ENCODE measurements at places on chromosomes 3 and 15.
A peak's percentile ranks its signal among the peaks of the same experiment; 100 is the strongest.

GRCh38 chr3:85796140-85796539 is 837.4 kb downstream of the CADM2 start:
- no peak for DNase-seq

DNA sequence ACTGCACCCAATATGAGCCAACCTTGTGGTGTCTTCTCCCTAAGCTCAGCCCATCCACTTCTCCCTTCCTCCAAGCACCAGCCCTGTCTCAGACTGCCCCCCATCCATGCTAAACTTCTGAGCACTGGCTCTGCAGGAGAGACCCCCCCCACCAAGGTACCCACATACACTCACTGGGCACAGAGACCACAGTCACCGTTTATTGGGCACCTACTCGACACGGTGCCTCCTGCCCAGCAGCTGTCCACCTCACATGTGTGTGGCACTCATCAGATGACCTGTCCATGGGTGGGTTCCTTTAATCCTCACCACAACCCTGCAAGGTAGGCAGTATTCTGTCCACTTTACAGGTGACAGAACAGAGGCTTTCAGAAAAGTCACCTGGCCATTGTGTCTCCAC is 22.3 kb upstream of the SFMBT1 start:
- no peak for DNase-seq

GRCh38 chr3:178223876-178224275 is 312.4 kb upstream of the KCNMB2 start:
- DNase-seq: no peak

DNA sequence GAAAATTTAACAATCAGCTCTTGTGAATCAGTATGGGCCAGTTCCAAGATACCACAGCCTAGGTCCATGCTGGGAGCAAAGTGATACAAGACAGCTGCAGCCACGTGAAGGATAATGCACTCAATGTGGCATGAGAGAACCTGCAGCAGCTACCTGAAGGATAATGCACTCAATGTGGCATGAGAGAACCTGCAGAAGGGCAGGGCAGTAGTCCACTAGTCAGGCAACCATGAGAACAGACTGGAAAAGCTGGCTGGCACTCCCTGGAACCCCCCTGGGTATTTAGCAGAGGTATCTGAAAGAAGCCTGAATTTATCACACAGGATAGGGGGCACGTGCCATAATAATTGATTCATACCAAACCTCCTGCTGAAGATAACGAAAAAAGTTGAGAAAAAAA is 237.6 kb downstream of the ATP8B4 start:
- DNase-seq: no peak

DNA sequence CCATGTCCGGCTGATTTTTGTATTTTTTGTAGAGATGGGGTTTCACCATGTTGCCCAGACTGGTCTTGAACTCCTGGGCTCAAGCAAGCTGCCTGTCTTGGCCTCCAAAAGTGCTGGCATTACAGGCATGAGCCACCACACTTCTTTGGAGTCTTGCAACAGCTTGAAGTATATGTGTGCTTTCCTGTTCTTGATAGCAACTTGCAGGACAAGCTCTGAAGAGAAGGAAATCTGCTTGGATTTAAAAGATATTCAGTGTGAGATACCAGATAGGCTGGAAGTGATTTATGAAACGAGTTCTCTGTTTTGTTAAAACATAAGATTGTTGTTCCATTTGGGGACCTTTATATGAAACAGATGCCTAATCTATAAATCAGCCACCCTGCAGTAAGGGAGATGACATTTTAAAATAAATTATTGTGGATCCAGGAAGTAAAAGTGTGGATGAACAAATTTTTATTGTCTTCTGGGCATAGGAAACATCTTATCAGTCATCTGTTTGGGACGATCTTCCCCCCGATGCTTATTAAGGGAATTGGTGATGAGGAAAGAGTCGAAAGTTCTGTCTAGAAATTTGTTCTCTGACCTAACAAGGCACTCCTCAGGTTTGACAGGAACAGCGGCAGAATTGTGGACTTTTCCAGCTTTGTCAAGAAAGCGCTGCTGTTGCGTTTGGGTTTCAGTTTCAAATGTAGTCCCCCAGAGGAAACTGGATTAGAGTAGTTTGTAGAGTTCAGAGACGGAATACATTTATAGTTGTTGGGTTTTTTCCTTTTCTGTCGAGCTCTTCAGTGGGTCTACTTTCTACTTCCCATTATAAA is 53.7 kb upstream of the MAGI1 start:
- no peak for DNase-seq

- no peak for DNase-seq
Measured at GRCh38 chr3:46413951-46414350, 6.9 kb downstream of the CCRL2 start.

DNA sequence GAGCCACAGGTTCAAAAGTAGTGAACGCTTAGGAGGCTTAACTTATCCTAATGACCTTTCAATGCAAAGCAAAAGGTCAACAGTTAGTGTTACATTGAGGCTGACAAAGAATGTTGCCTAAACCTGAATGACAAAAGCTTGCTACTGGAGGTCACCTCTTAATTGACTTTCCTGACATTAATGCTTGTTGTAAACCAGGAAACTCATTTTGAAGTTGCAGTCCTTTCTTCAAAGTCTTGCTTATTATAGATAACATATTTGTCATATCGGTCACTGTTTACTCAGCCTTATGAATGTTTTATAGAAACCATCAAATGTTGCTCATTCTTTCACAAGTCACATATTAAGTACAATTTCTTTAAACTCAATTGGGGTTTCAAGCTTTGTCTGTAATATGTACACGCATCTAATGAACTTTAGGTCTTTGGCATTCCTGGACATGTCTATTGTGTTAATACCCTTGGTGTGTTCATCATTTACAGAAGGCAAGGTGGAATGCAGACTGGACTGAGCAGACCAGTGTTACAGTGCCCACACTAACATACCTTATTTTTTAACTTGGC is 488.2 kb upstream of the NECTIN3 start:
- no peak for DNase-seq

GRCh38 chr15:70286113-70286806 is 188.5 kb upstream of the TLE3 start:
- DNase-seq: no peak

GRCh38 chr15:94722024-94722636 is 490.8 kb downstream of the MCTP2 start:
- DNase-seq: no peak

DNA sequence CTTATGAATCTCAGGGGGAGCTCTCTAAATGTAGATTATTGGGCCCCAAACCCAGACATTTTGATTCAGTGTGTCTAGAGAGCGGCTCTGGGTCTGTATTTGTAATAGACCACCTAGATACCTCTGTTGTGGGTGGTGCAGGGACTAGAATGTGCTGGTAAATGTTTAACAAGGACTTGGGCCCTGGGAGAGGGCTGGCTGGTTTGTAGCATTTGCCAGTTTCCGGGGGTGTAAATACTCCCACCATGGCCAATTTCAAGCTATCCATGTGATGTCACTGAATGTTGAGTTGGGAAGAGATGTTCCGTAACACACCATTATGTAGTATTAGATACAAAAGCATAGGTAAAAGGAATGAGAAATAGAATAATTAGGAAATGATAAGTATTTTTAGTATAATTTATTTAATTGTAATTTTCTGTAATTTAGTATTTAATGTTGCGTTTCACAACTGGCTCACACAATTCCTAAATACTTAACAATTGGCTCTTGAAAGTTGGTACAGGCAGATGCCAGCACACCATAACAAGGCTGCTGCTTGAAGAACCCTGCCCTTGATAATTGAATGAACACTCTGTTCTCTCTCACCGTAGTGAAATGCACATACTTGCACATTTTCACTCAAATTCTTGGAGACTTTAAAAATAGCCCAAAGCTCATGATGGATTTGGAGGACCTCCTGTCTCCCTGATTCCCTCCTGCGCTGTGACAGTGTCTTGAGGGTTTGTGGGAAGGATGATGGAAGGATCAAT is 359.2 kb upstream of the PROK2 start:
- no peak for DNase-seq

DNA sequence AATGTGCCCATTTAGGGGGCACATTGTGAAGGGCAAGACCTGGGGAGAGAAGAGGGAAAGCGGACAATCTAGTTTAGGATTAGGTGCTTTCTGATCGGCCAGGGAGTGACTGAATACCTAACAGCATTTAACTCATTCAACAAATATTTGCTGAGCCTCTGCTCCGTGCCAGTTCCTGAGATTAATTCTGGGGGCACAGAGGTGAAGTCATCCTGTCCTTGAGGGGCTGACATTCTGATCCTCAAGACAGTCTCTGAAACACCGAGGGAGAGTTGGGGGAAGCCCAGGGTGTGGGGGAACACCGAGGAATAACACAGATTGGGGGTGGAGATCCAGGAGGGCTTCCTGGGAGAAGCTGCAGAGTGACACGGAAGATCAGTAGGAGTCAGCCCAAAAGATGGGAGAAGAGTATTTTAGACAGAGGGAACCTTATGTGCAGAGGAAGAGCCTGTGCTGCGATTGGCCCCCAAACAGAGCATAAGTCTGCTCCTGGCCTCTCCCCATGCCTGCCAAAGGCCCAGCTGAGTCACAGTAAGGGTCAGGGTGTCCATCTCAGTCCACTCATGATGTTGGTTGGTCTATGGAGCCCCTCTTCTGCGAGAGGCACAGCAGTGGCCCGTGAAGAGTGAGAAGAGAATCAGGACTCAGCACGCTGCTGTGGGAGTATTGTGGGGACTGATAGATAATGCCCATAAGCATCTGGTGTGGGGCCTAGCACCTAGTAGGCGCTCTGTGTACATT is 60.2 kb downstream of the AMOTL2 start:
- DNase-seq: no peak

DNA sequence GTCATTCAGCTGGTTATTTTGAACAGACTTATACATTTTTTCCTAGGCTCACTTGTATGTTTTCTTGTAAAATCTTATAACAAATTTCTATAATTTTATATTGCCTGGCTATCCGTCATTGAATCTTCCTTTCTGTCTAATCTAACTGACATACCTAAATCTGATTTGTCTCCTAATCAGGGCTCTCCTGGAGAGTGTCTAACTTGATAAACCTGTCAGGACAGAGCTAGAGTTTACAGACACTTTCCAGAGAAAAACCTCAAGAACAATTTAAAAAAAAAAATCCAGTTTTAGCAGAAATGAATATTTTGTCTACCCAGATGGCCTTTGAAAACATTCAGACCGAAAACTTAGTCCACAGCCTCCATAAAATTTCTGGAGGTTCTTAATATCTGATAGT is 1305.8 kb downstream of the ROBO1 start:
- DNase-seq: no peak

DNA sequence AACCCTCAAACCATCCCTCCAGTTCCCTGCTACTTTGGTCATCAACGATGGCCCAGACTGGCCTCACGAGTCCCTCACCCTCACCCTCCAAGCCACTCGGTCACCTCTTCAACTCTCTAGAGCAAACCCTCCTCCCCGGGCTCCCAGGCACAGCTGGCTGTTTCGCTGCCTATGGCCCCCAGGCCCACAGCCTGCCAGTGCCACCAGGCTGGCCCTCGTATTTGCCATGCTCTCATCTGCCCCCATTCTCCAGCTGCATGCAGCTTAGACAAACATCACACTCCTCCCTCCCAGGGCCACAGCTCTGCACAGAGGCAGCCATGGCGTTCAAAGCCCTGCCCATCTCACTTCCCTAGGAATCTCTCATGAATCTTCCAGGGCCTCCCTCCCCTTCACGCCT is 13.8 kb downstream of the RAB43 start:
- no peak for DNase-seq

DNA sequence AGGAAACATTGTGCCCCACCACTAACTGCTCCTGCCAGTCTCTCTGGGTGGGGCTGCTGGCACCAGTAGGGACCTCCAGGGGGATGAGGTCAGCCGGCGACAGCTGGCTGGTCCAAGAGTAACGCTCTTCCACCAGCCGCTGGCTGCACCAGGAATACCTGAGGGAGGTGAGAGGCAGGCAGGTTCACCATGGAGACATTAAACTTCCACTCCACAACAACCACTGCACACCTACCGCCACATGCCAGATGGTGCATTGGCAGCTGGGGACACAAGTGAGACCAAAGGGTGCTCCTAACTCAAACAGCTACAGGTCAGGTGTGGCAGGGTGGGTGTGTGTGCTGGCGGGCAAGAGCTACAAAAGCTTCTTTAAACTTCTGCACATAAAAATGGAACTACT is 4.5 kb downstream of the POLG start:
- DNase-seq: no peak

- no peak for DNase-seq
Measured at GRCh38 chr3:69368129-69368741, 17.7 kb downstream of the FRMD4B start.

- no peak for DNase-seq
Measured at GRCh38 chr15:29765898-29766527, 56.3 kb downstream of the TJP1 start.

DNA sequence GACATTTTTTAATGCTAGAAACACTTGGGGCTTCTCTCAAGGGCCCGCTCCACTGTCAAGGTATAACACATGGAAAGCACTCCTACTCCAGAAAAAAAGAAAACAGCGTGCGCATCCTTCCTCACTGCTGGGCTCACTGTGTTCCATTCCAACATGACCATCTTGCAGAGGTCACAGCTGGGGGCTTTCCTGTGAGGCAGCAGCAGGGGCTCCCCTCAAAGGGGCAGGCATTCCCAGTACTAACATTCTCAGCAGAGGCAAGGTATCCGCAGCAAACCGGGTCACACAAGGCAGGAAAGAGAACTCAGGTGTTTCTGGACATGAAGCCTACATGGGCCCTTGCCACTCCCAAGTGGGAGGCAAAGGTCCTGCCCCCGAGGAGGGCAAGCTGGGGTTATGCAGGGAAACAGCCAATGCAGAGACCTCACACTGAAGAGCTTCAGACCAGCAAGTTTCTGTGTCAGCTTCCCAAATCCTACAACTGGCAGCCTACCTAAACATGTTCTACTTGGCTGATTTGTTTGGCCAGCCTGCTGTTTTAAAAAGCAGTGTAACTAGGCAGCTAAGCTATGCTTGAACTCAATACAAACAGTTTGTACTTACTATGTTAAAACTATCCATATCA is 6.4 kb downstream of the BDH1 start:
- no peak for DNase-seq

GRCh38 chr3:37862903-37863815 is 1.5 kb downstream of the CTDSPL start:
- DNase-seq: no peak

- no peak for DNase-seq
Measured at GRCh38 chr15:50865515-50866353, 42.7 kb upstream of the AP4E1 start.

- DNase-seq: no peak
Measured at GRCh38 chr3:32583708-32584107, 13.1 kb upstream of the DYNC1LI1 start.

- no peak for DNase-seq
Measured at GRCh38 chr3:10495003-10495402, 10.4 kb downstream of the ATP2B2 start.

- peak; percentile 87 for DNase-seq
Measured at GRCh38 chr3:50611464-50612233, at the start of gene CISH. Gene CISH (minus strand): TSS chr3:50611774. CDS start chr3:50611650, 124 bp downstream.

- no peak for DNase-seq
Measured at GRCh38 chr3:195548501-195548900, 5.4 kb upstream of the PPP1R2 start.

- peak; percentile 25 for DNase-seq
Measured at GRCh38 chr15:98865397-98866339, 141.9 kb downstream of the PGPEP1L start.
